ENCODE measurements at places on chromosomes 3 and 15.

- DNase-seq, result no peak
Observed at GRCh38 chr3:169171739-169172138, 491.8 kb downstream of the MECOM start.

GRCh38 chr3:122427857-122428471 lies 12.1 kb upstream of the WDR5B start:
- DNase-seq, result no peak

- DNase-seq, result no peak
Observed at GRCh38 chr3:159788291-159788690, 200.3 kb upstream of the IL12A start.

DNA sequence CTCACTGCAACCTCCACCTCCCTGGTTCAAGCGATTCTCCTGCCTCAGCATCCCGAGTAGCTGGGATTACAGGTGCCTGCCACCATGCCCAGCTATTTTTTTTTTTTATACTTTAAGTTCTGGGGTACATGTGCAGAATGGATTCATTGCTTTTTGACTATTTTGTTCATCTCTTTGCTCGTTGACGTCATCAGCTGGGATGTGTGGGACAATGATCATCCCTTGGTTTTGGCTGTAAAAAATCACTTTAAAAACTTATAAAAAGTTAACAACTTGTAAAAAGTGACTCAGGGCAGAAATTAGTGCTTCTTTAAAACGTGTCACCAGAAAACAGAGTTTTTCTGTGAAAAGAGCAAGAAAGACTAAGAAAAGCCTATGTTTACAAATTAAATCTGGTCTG lies 37.8 kb downstream of the IGSF10 start:
- DNase-seq, result no peak

GRCh38 chr3:154701055-154701454 lies 271.1 kb upstream of the GPR149 start:
- DNase-seq, result no peak

DNA sequence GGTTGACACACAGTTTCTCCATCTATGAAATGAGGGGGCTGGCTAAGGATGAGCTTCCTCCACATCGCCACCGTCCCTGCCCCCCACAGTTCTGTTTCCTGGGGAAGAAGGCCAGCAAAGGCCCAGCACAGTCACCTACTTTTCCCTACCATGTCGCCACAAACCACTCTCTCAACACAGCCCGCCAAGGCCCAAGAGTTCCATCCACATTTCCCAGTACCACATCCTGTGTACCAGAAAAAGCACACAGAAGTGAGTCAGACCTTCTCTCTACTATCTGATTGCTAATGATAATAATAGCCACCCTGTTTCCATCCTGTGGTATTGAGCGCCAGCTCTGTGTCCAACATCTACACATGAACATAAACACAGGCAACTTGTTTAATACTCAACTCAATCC lies 30.3 kb upstream of the C15orf39 start:
- no peak for DNase-seq

DNA sequence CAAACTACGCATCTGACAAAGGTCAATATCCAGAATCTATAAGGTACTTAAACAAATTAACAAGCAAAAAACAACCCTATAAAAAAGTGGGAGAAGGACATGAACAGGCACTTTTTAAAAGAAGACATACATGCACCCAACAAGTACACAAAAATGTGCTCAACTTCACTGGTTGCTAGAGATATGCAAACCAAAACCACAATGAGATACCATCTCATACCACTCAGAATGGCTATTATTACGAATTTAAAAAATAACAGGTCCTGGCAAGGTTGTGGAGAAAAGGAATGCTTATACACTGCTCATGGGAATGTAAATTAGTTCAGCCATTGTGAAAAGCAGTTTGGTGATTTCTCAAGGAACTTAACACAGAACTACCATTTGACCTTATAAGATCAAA lies 175.6 kb upstream of the MLF1 start:
- no peak for DNase-seq

DNA sequence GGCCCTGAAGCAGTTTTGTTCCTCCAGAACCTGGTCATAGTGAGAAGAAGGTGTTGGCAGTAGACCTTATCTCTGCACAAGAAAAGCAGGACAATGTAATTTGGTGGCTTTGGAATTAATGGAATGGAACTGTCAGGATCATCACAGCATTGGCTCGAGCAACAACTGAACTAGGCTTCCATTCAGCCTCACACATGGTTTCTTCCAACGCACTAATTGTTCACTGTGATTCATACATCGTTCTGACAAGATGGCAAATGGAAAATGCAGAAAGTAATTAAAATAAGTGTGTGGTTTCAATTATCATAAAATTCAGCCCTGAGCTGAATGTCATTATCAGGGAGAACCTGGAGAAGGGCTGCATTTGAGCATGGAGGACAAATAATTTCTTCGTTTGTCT lies 80.6 kb downstream of the MFSD1 start:
- no peak for DNase-seq

DNA sequence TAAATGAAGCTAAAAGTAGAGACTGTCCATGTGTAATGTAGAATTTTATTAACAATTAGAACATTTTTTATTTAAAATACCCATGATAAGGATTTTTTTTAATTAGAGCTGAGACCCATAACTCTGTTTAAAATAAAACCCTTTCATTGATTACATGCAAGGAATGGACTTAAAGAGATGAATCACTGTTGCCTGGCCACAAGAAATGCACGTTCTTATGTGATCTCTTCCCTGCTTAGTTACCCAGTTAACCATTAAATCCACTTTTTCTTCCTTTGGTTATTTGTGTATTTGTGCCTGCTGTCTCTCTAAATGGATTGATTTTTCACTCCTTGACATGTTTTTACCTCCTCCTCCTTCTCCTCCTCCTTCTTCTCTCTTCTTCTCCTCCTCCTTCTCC lies 83.3 kb upstream of the SLITRK3 start:
- no peak for DNase-seq

GRCh38 chr3:191889756-191890155 lies 428.8 kb downstream of the PYDC2 start:
- no peak for DNase-seq

GRCh38 chr3:78086150-78086549 lies 1046.3 kb downstream of the ROBO2 start:
- DNase-seq, result no peak

DNA sequence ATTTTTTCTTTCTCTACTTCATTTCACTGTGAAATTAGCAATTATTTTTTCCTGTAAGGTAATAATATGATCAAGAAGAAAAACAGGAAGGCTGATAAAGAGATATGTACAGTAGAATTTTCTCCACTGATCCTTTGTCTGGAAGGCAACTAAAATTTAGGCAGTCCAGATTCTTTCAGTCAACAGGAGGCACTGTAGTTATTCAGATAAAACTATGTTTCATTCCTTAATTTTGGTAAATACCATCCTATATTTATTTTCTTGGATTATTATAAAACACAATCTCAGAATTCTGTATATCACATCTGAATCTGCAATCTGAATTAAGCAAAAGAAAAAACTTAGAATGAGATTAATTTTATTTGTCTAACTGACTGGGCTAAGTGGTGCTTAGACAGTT lies 343.2 kb downstream of the LSAMP start:
- DNase-seq, result no peak

- DNase-seq, result no peak
Observed at GRCh38 chr3:123753286-123753685, 130.8 kb downstream of the MYLK start.

- no peak for DNase-seq
Observed at GRCh38 chr3:108755686-108756085, 1.5 kb downstream of the RETNLB start.

- DNase-seq, result no peak
Observed at GRCh38 chr3:16741103-16741758, 136.0 kb upstream of the DAZL start.

- DNase-seq, result no peak
Observed at GRCh38 chr3:82133070-82133606, 371.7 kb upstream of the GBE1 start.

DNA sequence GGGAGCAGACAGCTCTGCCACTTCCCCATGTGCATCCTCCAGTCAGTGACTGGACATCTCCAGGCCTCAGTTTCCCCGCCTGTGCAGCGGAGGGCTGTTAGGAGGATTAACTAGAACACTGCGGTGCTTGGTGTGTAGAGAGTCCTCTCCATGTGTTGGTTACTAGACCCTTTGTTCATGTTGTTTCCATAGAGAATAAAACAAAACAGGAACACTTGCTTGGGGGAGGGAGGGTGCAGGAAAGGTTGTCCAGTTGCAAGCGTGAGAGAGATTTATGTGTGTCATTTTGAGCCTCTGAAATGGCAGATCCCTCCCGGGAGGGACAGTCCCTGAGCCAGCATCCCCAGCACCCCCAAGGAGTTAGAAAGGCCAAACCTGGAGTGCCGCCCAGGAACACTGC lies 184.0 kb upstream of the LYSMD4 start:
- no peak for DNase-seq

- DNase-seq, result no peak
Observed at GRCh38 chr3:42996633-42997075, 17.5 kb downstream of the GASK1A start.

DNA sequence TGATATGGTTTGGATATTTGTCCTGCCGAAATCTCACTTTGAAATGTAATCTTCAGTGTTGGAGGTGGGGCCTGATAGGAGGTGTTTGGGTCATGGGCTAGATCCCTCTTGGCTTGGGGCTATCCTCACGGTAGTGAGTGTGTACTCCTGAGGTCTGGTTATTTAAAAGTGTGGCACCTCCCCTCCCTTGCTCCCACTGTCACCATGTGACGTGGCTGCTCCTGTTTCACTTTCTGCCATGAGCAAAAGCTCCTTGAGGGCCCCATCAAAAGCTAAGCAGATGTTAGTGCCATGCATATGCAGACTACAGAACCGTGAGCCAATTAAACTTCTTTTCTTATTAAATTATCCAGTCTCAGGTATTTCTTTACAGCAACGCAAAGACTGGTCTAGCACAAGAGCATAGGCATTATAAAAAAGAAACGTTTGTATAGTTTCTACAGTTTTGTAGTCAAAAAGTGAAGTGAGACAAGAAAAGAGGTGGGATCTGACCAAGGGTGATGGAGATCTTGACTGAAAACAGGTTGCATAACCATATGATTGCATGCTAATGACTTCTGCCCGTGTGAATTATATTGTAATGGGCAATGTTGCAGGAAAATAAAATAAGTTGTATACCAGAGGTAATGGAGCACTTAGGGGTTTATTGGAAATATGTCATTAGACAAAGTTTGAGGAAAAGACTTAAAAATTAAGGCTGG lies 28.5 kb upstream of the CLASP2 start:
- DNase-seq, result no peak

GRCh38 chr3:111874177-111874820 lies 15.2 kb downstream of the PHLDB2 start:
- DNase-seq, result no peak

DNA sequence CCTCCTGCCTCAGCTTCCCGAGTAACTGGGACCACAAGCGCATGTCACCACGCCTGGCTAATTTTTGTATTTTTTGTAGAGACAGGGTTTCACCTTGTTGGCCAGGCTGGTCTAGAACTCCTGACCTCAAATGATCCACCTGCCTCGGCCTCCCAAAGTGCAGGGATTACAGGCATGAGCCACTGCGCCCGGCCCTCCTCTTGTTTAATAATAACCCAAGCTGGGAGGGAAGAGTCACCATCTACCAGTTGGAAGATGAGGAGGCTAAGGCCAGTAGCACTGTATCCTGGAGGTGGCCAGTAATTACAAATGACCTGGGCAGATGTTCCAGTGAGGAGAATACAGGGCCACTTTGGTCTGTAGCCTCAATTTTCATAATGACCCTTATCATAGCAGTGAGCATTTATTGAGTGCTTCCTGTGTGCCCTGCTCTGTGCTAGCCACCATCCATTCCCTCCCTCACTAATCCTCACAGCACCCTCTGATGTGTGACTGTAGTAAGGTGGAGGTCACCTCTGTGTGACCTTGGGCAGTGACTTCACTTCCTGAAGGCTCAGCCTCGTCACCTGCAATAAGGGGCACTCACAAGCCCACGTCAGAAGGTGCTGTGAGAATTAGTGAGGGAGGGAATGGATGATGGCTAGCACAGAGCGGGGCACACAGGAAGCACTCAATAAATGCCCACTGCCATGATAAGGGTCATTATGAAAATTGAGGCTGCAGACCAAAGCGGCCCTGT lies 64.2 kb downstream of the ABTB1 start:
- DNase-seq, result no peak

DNA sequence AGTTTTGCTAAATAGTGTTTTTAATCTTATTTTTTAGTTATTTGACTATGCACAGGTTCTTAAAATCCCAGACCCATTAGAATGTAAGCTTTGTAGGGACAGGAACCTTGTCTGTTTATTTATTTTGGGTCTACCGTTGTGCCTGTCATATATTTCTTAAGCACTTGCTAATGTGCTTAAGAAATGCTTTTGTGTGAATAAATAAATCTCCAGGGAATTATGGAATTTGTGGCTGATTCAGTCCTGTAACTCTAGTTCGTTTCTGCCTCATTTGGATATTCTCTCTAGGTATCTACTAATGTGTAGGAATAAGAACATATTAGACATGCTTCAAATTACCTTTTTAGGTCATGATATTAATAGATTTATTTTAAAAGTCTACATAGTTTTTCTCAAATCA lies 161.6 kb downstream of the LPP start:
- DNase-seq, result no peak

DNA sequence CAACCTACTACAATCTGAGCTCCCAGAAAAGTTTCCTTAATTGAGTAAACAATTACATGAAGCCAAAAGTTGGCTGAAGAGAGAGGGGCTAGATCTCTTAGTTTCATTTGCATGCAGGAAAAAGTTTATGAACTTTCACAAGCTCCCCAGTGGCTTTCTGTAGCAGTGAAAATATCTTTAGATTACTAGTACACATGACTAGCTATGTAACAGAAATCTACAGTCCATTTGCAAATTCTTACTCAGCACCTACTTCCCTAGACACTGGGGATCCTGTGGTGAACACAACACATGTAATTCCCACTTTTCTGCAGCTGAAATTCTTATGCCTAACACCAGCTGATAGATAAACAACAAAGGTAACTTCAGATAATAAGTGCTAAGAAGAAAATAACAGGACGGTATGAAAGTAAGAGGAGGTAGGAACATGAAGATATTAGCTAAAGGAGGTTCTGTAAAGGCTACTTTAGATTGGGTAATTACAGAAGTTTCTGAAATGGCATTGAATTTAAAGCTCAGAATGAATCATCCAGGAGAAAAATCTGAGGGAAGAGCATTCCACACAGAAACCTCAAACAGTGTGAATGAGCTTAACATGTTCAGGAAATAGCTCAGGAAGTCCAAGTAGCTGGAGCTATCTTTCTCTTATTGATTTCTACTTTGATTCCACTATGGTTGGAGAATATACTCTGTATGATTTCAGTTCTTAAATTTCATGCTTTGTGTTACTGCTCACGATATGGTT lies 204.8 kb downstream of the MAGI1 start:
- DNase-seq, result no peak

- DNase-seq, result no peak
Observed at GRCh38 chr3:13249664-13250390, 170.3 kb downstream of the NUP210 start.
